ENCODE measurements at places on chromosomes 1 and 21.

DNA sequence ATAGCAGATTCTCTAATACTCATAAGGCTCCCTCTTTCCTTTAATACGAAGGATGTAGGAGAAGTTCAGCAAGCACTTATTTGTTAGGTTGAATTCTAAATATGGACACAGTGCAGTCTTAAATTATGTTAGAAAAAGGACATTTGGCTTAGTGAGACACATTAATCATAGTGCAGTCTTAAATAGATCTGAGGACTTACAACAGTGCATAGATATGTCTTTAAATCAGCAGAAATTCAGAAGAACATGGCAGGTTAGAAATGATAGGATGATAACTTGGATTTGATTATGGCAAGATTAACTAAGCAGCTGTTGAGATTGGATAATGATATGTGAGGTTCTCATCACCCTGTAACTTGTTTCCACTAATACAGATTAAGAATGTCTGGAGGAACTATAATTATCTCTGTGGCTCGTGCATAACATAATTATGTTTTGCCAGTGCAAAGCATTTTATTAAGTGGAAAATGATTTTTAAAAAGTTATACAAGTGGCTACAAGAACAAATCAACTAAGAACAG lies 485.9 kb downstream of the USP25 start:
- DNase-seq = no peak

GRCh38 chr21:27171707-27172106 lies 204.8 kb upstream of the ADAMTS5 start:
- no peak for DNase-seq

- peak; percentile 98 for DNase-seq
These were observed 1.1 kb upstream of the LCK start for GRCh38 chr1:32249831-32250525.

DNA sequence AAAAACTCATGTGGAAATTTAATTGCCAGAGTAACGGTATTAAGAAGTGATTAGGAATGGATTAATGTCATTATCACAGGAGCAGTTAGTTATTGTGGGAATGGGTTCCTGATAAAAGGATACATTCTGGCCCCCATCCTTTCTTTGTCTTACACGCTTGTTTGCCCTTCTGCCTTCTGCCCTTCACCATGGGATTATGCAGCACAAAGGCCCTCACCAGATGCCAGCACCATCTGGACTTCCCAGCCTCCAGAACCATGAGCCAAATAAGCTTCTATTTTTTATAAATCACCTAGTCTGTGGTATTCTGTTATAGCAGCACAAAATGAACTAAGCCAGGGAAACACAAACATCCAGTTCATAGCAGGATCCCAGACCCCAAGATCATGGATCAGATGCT lies 33.9 kb upstream of the POU2F1 start:
- no peak for DNase-seq

- no peak for DNase-seq
These were observed 123.7 kb upstream of the EDN2 start for GRCh38 chr1:41608211-41608610.

Data from dermis blood vessel endothelial cell (primary cell).